ENCODE measurements at places on chromosomes 5 and 9.
A peak's percentile ranks its signal among the peaks of the same experiment; 100 is the strongest.

GRCh38 chr5:172852490-172853354, 18.7 kb downstream of the ERGIC1 start:
- no peaks in the 10 kb centered on the region for H3K36me3 ChIP-seq
- peaks cover 80% of the 10 kb centered on the region for H3K4me1 ChIP-seq

DNA sequence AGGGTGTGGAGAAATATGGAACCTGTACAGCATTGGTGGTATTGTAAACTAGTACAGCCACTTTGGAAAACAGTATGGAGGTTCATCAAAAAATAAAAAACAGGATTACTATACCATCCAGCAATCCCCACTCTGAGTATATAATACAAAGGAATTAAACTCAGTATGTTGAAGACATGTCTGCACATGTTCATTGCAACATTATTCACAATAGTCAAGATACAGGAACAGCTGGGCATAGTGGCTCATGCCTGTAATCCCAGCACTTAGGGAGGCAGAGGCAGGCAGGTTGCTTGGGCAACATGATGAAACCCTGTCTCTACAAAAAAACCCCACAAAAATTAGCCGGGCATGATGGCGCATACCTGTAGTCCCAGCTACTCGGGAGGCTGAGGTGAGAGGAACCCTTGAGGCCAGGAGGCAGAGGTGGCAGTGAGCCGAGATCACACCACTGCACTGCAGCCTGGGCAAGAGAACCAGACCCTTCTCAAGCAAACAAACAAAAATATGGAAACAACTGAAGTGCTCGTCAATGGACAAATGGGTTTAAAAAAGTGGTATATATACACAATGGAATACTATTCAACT, 63.6 kb downstream of the TMEM174 start:
- H3K27me3 ChIP-seq, result no peaks in the 10 kb centered on the region
- H3K4me1 ChIP-seq, result no peaks in the 10 kb centered on the region
- H3K4me3 ChIP-seq, result no peak overlapping the region
- no peaks in the 10 kb centered on the region for H3K36me3 ChIP-seq
- DNase-seq, result no peak

DNA sequence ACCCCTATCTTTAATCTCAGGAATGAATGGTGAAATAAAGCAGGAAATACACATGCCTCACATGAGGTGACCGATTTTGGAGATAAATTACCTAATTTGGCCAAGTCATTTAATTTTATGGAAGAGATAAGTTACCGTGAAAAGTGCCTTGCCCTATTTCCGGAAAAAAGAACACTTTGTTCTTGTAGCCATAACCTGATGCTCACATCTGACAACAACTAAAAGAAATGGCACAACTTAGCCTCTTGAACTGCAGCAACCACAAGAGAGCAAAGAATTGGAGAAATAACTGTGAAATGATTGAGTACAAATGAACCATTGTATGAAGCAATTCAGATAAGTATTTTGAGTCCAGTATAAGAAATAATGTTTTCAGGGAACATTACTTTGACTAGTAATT, 628.1 kb upstream of the TYRP1 start:
- no peaks in the 10 kb centered on the region for H3K4me1 ChIP-seq
- no peaks in the 10 kb centered on the region for H3K27me3 ChIP-seq
- no peak for DNase-seq
- no peak overlapping the region for H3K4me3 ChIP-seq
- no peaks in the 10 kb centered on the region for H3K36me3 ChIP-seq

GRCh38 chr9:88741335-88741734, 206.4 kb downstream of the NXNL2 start:
- no peaks in the 10 kb centered on the region for H3K36me3 ChIP-seq
- H3K4me1 ChIP-seq, result no peaks in the 10 kb centered on the region
- DNase-seq, result no peak
- H3K4me3 ChIP-seq, result no peak overlapping the region
- no peak overlapping the region for H3K27ac ChIP-seq

DNA sequence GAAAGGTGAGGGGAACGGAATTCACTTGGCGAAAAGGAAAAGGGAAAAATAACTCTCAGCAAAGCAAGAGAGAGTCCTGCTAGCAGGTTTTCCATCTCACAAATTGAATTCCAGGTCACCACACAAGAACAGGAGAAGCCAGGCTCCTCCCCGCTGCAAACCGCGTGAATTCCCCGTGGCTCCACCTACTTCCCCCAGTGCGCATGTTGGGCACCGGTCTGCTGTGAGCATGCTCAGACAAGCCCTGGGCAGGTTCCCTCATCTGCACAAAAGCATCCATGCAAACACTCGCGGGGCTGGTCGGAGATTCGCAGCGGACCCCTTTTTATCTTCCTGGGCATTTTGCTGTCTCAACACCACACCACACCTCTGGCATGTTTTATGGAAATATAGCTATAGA, 58.5 kb upstream of the S1PR3 start:
- no peaks in the 10 kb centered on the region for H3K27me3 ChIP-seq
- H3K4me3 ChIP-seq, result peak overlapping the region; percentile 18
- H3K36me3 ChIP-seq, result no peaks in the 10 kb centered on the region
- H3K27ac ChIP-seq, result no peak overlapping the region
- no peak for DNase-seq

GRCh38 chr5:8456846-8457186, 587.9 kb downstream of the MTRR start:
- DNase-seq, result no peak
- peak overlapping the region; percentile 92 for H3K27ac ChIP-seq
- peaks cover 7% of the 10 kb centered on the region for H3K36me3 ChIP-seq
- H3K27me3 ChIP-seq, result no peaks in the 10 kb centered on the region
- H3K4me3 ChIP-seq, result peak overlapping the region; percentile 75

- no peaks in the 10 kb centered on the region for H3K36me3 ChIP-seq
- DNase-seq, result no peak
- H3K27ac ChIP-seq, result no peak overlapping the region
- no peaks in the 10 kb centered on the region for H3K4me1 ChIP-seq
- no peaks in the 10 kb centered on the region for H3K27me3 ChIP-seq
Measured at GRCh38 chr9:113911850-113912557, 35.9 kb downstream of the ZNF618 start.

DNA sequence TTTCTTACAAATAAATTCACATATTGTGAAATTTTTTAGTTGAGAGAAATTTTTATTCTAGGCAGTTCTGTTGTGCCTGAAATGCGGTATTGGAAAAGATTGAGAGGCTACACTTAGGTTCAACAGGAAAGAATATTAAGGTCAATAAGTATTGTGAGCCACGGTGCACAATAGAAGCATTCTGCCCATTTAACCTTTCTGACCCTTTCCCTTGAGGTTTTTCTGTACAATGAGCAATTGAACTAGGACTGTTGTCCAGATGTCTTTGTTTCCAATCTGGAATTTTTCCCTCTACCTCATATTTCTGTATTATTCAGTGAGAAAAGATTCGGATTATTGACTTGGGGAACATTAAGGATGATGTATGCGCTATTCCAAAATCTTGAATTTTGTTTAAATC, 205.2 kb downstream of the NR3C1 start:
- H3K4me1 ChIP-seq, result no peaks in the 10 kb centered on the region
- no peak overlapping the region for H3K4me3 ChIP-seq
- no peak overlapping the region for H3K27ac ChIP-seq
- no peaks in the 10 kb centered on the region for H3K27me3 ChIP-seq
- DNase-seq, result no peak
- no peaks in the 10 kb centered on the region for H3K36me3 ChIP-seq

DNA sequence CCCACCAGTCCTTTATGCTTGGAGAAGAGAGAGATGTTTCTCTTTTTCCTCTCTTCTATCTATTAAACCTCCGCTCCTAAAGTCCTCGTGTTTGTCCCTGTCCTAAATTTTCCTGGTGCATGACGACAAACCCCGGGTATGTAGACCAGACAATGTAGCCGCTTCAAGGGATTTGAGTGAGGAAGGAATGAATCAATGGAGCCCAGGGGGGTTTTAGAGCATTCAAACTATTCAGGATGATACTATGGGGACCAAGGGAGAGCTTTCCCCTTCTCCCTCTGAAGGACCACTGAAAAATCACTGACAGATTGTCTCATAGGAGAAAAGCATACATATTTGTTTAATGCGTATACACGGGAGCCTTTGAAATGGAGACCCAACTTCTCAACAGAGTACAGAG, 18.4 kb downstream of the CEL start:
- H3K27me3 ChIP-seq, result 0 out of 2 replicates have a peak, but pooled peaks cover 2% of the 10 kb centered on the region
- H3K27ac ChIP-seq, result no peak overlapping the region
- no peaks in the 10 kb centered on the region for H3K36me3 ChIP-seq
- H3K4me1 ChIP-seq, result no peaks in the 10 kb centered on the region
- H3K4me3 ChIP-seq, result no peak overlapping the region

- no peaks in the 10 kb centered on the region for H3K27me3 ChIP-seq
- no peak overlapping the region for H3K4me3 ChIP-seq
- H3K36me3 ChIP-seq, result no peaks in the 10 kb centered on the region
- no peaks in the 10 kb centered on the region for H3K4me1 ChIP-seq
- DNase-seq, result no peak
Measured at GRCh38 chr5:14790911-14791310, 80.7 kb downstream of the ANKH start.

- H3K36me3 ChIP-seq, result no peaks in the 10 kb centered on the region
- no peaks in the 10 kb centered on the region for H3K4me1 ChIP-seq
Measured at GRCh38 chr5:90227683-90228082, 181.9 kb downstream of the CETN3 start.

DNA sequence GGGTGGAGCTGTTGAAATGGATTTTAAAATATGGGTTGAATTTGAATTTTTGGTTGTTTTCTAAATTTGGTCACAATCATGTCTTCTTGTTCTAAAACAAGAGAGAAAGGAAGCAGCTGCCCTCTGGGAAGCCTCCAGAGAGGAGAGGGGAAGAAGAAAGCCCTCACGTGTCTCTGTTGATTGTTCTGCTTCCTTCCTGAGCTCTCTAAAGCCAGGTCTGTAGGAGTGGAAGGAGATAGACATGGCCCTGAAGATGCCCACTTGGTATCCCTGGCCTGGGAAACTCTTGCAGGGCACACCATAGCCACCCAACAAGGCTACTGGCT, 59.6 kb downstream of the GALNT12 start:
- no peaks in the 10 kb centered on the region for H3K4me1 ChIP-seq
- H3K27ac ChIP-seq, result no peak overlapping the region
- H3K36me3 ChIP-seq, result no peaks in the 10 kb centered on the region
- no peaks in the 10 kb centered on the region for H3K27me3 ChIP-seq
- DNase-seq, result no peak

DNA sequence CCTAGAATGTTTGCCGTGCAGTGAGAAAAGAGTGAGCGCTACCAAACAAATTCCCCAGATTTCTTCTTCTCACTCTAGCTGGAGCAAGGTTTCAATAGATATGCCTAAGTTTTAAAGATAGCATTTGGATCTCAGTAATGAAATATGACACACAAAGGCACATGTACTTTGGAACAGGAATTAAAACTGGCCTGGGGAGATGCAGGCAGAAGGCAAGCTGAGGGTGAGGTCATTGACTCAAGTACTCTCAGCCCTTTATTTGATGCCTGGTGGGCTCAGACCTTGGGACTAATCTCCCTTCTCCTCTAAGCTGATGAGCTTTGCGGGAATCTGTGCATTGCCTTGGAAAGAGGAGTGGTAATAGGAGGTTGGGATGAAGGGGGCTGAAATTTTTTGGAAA, 323.3 kb upstream of the SLC30A5 start:
- no peak for DNase-seq
- no peak overlapping the region for H3K27ac ChIP-seq
- no peaks in the 10 kb centered on the region for H3K36me3 ChIP-seq
- no peaks in the 10 kb centered on the region for H3K4me1 ChIP-seq
- no peaks in the 10 kb centered on the region for H3K27me3 ChIP-seq

DNA sequence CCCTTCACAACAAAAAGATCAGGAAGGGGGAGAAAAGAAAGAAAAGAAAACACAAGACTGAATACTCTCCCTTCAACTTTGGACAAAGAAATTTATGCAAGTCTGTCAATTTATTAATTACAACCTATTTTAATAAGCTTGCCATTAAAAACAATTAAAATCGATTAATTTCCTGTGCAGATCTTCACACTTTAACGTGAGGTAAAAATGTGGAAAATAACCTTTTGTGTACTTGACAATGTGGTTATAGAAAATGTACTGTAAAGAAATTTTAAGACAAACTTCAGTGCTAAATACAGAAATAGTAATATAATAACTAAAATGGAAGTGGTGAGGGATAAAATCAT, 2.7 kb upstream of the MLLT3 start:
- H3K4me3 ChIP-seq, result no peak overlapping the region
- no peak overlapping the region for H3K27ac ChIP-seq
- DNase-seq, result no peak
- H3K36me3 ChIP-seq, result peaks cover 3% of the 10 kb centered on the region
- H3K27me3 ChIP-seq, result no peaks in the 10 kb centered on the region

DNA sequence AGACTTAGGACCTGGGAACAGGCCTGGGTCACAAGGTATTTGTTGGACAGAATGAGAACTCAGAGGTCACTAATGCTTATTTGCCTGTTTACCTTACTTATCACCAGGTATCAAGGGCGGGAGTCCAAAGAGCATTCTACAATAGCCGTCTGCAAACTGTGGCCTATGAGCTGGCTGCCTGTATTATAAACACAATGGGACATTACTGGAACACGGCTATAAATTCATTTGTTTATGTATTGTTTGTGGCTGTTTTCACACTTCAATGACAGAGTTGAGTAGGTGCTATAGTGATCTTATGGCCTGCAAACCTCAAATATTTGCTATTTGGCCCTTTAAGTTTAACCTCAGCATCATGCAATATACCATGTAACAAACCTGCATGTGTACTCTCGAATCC, 76.6 kb upstream of the ASTN2 start:
- no peak for DNase-seq
- no peaks in the 10 kb centered on the region for H3K36me3 ChIP-seq
- H3K27ac ChIP-seq, result no peak overlapping the region

DNA sequence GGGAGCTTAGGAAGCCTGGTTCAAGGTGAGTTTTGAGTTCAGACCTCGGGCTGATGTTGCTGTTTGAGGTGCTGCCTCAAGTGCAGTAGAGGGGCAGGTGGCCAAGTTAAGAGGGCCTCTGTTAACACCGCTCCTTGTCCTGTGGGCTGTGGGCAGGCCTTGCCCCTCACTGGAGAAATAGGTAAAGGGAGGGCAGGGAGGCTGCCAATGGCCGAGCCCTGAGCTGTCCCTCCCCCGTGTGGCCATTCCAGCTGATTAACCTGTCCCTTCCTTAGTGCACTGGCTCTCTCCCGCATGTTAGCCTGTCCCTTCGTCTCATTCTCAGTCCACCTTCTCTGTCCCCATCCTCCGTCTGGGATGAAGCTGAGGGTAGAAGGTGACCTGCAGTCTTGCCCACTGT, 21.4 kb downstream of the CNTFR start:
- DNase-seq, result no peak
- no peaks in the 10 kb centered on the region for H3K27me3 ChIP-seq
- no peak overlapping the region for H3K27ac ChIP-seq
- H3K36me3 ChIP-seq, result no peaks in the 10 kb centered on the region
- H3K4me1 ChIP-seq, result no peaks in the 10 kb centered on the region
- no peak overlapping the region for H3K4me3 ChIP-seq

- H3K4me3 ChIP-seq, result no peak overlapping the region
- DNase-seq, result no peak
- H3K27me3 ChIP-seq, result no peaks in the 10 kb centered on the region
Measured at GRCh38 chr5:132315529-132316067, 21.4 kb downstream of the SLC22A4 start.

GRCh38 chr5:21802869-21803490, 1050.2 kb downstream of the CDH12 start:
- no peaks in the 10 kb centered on the region for H3K4me1 ChIP-seq
- H3K36me3 ChIP-seq, result no peaks in the 10 kb centered on the region
- no peaks in the 10 kb centered on the region for H3K27me3 ChIP-seq
- H3K4me3 ChIP-seq, result no peak overlapping the region
- H3K27ac ChIP-seq, result no peak overlapping the region

GRCh38 chr5:131659290-131659689, 24.3 kb upstream of the RAPGEF6 start:
- no peak for DNase-seq
- peaks cover 10% of the 10 kb centered on the region for H3K36me3 ChIP-seq
- no peaks in the 10 kb centered on the region for H3K27me3 ChIP-seq
- no peak overlapping the region for H3K4me3 ChIP-seq
- no peak overlapping the region for H3K27ac ChIP-seq

Data from Panc1 (cell line).